ENCODE measurements at places on chromosomes 16 and 17. TPM values are rescaled to one million over a fixed set of nuclear protein-coding genes. Genes with fewer than 3 reads are reported as not detected.

Gene KIF2B
- not detected for total RNA-seq

- no peaks in the 10 kb centered on the region for H3K27me3 ChIP-seq
- no peaks in the 10 kb centered on the region for H3K4me1 ChIP-seq
- H3K27ac ChIP-seq, result no peak overlapping the region
- H3K4me3 ChIP-seq, result no peak overlapping the region
- no peaks in the 10 kb centered on the region for H3K36me3 ChIP-seq
Observed at GRCh38 chr16:20359997-20360396, 7.5 kb upstream of the UMOD start.

- no peaks in the 10 kb centered on the region for H3K27me3 ChIP-seq
- peak; percentile 94 for DNase-seq
- peak overlapping the region; percentile 92 for H3K4me3 ChIP-seq
- peaks cover 78% of the 10 kb centered on the region for H3K4me1 ChIP-seq
Observed at GRCh38 chr17:76736349-76737081, 616 bp downstream of the SRSF2 start.

Gene CA4
- total RNA-seq, result 2.1 TPM

Gene KRTAP9-8
- total RNA-seq, result not detected

DNA sequence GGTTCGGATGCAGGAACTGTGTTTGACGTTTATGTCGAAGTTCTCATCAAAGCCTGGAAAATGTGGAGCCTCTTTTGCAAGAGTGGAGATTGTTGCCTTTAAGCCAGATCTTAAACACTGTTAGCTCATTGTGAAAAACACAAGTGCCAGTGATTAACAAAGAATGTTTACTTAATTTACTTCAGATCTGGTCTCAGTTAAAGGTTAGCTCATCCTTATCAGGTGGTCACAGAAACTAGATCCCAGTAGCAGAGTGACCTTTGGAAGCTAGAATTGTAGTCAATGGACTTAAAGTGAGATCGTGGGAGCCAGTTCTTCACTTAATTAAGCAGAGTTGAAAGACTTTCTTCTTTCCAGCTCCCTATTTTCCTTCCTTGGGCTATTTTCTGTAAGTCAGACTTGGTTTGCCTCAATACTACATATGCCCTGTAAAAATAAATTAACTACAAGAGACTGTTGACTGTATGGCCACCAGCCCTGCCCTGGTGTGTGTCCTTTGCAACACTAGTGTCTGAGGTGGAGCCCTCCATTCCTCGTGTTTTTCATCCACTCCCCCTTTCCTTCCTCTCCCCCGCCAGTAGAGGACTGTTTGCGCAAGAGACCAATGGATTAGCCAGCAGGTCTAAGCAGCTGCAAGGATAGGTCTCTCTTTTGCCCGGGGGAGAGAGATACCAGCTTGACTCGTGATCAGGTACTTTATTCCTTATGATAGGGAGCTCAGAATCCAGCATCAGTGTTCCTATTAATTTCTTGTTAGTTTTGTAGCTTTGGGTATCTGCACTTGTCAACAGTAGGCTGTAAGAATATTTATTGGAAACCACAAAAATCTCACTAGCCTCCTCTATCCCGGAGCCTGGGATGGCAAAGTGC, 20.2 kb downstream of the FBXO39 start:
- H3K36me3 ChIP-seq, result no peaks in the 10 kb centered on the region
- no peaks in the 10 kb centered on the region for H3K27me3 ChIP-seq
- no peak overlapping the region for H3K27ac ChIP-seq
- no peaks in the 10 kb centered on the region for H3K4me1 ChIP-seq
- no peak for DNase-seq

DNA sequence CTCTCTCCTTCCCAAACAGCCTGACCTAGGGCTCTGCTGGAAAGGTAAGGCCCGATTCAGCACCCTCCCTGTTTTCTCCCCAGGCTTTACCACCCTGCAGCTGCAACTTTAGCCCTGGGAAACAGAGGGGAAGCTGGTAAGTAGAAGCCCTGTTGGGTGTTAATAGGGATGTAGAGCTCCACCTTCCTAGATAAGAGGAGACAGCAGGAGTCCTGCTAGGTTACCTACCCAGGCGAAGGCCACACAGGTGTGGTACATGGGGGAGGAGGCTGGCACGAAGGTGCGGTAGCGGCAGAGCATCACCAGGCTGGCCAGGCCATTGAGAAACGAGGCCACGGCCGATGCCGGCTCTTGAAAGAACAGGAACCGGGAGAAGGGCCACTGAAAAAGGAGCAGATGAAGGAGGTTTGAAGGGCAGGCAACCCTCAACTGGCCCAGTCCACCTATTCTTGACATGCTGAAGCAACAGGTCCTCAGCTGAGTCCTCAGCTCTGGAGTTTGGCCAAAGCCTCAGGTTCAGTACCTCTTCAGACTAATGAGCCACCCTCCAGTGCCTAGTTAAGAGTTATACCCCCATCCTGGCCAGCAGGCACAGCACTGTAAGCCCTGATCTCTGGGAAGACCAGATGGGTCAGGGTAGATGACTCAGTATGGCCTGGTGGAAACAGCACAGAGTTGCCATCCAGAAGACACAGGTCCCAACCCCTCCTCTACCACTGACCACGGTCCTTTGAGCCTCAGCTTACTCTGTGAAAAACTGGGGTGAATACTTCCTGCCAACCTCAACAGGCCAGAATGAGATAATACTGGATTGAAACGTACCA, 3.3 kb downstream of the PGAP3 start:
- peaks cover 22% of the 10 kb centered on the region for H3K4me1 ChIP-seq
- no peak overlapping the region for H3K27ac ChIP-seq
- H3K4me3 ChIP-seq, result no peak overlapping the region
- no peak for DNase-seq
- peaks cover 53% of the 10 kb centered on the region for H3K36me3 ChIP-seq
- H3K27me3 ChIP-seq, result no peaks in the 10 kb centered on the region
